ENCODE measurements at places on chromosomes 4 and X.

DNA sequence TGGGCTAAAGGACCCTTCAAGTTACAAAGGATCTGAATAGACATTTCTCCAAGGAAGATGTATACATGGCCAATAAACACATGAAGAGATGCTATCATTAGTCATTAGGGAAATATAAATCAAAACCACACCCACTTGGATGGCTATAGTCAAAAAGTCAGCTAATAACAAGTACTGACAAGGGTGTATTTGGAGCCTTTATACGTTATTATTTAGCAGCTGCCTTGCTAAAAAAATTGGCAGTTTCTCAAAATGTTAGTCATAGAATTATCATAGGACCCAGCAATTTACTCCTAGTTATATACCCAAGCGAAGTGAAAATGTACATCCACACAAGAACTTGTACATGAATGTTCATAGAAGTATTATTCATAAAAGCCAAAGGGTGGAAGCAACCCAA, 112.7 kb upstream of the DUSP21 start:
- DNase-seq, result no peak

DNA sequence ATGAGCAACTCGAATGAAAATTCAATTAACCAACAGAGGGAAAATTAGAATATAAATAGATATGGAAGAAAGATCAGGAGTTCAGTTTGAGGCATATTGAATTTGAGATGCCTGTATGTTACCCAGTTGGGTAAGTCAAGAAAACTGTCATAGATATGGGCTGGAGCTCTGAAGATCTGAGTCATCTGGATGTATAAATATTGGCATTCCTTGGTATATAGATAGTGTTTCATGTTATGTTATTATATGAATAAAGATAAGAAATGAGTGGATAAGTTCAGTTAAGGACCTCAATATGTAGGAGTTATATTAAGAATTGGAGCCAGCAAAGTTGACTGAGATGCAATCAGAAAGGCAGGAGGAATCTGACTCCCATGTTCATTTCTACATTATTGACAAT, 543.6 kb upstream of the SMIM31 start:
- DNase-seq, result no peak

DNA sequence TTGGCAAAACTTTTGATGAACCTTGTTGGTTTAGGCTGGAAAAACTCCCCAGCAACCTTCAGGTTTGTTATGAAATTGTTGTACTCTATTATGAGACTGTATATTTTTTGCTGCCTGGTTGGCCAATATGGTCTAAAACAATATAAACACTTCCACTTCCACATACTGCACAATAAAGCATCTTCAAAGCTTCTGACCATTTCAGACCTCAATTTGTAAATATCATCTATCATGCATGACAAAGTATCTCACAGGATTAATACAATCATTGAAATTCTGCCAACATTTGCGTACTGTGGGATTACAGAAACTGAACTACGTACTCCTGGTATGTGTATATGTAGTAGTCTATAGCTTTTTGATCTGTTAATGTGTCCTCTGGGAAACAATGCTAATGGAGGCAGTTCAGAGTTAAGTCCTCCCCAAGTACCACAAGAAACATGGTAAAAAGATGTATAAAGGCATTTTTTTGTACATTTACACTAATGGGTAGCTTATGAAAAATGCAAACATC, 40.4 kb downstream of the GPC4 start:
- no peak for DNase-seq

DNA sequence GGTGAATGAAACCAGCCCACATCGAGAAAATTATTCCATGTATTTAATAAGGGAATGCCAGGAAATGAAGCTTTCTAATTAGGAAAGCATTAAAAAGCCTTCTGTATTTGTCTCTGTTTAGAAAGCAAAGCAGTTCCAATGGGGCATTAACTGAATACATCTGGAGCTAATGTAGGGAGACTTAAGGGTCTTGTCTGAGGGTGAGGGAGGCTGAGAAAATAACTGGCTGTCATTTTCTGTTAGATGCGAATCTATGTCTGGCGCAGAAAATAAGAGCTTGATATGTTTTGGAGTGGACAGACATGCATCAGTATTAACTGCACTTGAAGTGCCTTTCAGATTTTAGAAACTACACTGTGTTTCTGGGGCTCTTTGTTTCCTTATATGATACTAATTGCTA, 111.3 kb downstream of the KLHL8 start:
- DNase-seq, result no peak

DNA sequence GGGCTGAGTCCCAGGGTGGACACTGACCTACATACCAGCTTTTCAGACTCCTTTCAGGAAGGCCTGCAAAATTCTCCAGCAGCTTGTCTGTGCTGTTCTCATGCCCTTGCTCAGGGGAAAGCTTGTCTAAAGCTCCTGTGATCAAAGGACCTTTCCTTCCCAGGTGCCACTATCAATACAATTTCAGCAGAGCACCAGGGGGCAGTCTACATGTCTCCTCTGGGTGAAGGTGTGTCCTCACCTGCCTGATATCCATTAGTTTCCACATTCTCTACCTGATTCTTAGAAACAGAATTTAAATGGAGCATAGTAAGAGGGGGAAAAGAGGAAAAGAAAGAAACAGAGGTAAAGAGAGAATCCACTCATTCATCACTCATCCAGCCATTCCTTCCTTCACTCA, 114.2 kb downstream of the PPARGC1A start:
- no peak for DNase-seq

- no peak for DNase-seq
Measured at GRCh38 chrX:155632431-155633100, 19.8 kb upstream of the TMLHE start.

DNA sequence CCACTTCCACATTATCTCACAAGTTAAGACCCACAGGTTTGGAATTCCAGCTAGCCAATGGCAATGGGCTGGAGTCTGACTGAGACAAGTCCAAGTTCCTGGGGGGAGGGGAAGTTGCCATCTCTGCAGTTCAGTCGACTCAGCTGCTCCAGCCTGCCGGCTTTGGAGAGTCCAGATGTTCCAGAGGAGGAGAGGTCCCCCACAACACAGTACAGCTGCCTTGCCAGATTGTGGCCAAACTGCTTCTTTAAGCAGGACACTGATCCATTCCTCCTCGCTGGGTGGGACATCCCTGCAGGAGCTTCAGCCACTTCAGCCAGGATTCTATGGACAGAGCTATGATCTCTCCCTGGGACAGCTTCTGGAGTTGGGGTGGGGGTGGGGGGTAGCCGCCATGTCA, 199.2 kb downstream of the EDA start:
- DNase-seq, result no peak

- DNase-seq, result no peak
Measured at GRCh38 chrX:33207056-33207455, 4.3 kb downstream of the DMD start.

- no peak for DNase-seq
Measured at GRCh38 chr4:152935143-152935542, 980 bp upstream of the FHDC1 start.

GRCh38 chr4:75235359-75235951, 278.7 kb downstream of the RCHY1 start:
- DNase-seq, result no peak

DNA sequence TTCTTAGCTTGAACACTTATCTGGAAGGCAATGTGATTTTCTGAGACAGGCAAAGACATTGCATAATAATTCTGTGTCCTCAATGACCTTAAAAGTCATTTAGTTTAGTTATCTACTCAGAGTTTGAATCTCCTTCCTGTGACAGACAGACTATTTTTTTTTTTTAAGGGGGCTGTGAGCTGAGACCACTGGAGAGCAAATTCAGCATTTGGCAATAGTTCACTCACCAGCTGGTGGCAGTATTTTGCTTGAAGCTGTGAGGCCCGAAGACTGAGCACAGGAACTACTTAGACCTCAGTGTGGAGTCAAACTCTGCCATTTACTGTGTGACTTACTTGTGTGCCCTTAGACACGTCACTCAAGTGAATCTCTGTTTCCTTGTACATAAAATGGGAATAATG, 22.9 kb upstream of the CPE start:
- DNase-seq, result no peak

DNA sequence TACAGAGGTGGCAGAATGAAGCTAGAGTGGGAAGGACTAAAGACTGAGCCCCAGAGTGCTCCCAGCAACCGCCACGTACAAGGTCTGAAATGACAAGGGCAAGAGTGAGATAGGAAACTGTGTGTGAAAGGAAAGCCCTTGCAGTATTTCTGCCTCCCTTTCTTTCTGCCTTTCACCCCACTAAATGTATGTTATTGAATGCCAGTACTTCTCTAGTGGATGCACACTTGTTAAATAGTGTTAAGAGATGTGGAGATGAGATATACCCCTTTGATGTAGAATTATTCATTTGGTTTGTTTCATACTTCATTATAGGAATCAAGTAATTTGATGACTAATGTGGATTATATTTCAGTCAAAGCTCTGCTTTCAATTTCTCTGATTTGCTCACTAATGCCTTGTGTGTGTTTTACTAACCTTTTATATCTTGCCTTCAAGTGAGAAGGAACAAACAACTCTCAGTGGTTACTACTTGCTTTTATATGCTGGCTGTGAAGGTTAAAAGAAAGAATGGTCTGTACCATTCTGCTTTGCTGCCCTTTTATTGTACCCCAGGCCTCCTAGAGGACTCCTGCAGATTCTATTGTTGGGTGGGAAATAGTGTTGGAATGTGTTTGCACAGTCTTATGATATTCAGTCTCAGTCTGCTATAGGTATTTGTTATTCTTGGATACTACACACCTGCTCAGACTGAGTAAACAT, 8.0 kb upstream of the ANXA3 start:
- no peak for DNase-seq

DNA sequence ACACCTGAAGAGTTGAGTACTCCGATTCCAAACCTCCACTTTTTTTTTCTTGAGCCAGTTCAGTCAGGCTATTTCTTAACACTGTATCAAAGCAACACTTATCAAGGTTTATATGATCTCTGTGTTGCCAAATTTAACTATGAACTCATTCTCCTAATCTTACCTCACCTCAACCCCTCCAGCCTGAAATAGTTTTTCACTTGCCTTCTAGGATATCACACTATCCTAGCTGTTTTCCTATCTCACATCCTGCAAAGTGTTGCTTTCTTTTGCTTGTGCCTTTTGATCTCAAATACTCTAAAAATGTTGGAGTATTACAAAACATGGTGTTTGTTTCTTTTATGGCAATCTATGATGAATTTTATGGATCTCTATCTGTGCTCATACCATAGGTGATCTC, 415.0 kb downstream of the CFAP47 start:
- no peak for DNase-seq
